ENCODE measurements at places on chromosomes 7 and 10. TPM values are rescaled to one million over a fixed set of nuclear protein-coding genes. Genes with fewer than 3 reads are reported as not detected.
A peak's percentile ranks its signal among the peaks of the same experiment; 100 is the strongest.

- DNase-seq: no peak
- no peak overlapping the region for H3K27ac ChIP-seq
- no peaks in the 10 kb centered on the region for H3K4me1 ChIP-seq
- no peak overlapping the region for H3K4me3 ChIP-seq
- no peaks in the 10 kb centered on the region for H3K36me3 ChIP-seq
Measured at GRCh38 chr10:58967551-58968388, 208.7 kb upstream of the PHYHIPL start.

The CPVL gene
- 2.1 TPM for total RNA-seq

DNA sequence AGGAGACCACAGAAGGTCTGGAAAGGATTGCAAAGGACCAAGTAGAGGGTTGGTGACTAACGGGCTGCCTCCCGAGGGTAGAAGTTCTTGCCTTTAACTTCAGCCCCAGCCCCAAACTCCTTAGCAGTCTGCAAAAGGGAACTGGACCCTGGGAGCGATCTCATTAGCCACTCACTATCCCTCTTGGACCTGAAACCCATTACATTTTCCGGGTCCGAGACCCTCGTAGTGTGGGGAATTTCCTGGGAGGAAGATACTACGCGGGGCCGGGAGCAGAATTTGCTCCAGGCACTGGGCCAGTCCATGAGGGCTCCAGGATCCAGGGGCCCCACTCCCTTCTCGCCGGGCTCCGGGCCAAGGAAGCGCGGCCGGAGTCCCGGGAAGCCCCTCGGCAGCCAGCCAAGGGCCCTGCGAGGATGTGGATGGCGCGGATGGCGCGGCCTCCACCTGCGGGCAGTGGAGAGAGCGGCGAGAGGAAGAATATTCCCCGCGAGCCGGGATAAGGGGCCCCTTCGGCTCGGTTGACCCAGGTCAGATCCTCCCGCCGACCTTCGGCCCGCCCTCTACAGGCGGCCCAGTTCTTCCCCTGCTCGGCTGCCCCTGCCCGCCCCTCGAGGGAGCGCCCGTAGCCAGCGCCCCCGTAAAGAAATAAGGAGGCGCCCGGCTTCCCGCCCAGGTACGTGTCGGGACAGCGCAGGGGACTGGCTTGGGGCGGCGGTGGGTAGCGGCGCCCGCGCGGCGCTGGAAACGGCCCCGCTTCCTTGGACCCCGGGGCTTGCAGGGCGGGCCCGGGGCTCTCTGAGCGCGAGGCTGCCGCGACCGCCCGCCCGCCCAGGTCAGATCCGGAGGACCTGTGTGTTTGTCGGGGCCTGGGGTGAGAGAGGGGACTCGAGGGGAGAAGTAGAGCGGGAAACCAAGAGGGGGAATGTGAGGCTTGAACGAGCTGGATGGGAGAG is at the start of gene MYO3A:
Gene MYO3A (plus strand): TSS at position 577 of the 956 bp plus-strand sequence. CDS start 17,882 bp downstream, outside the sequence.
- no peak within 1 kb of the TSS for H3K27ac ChIP-seq
- H3K36me3 ChIP-seq: no peaks in the 10 kb centered on the region
- H3K4me1 ChIP-seq: no peaks in the 10 kb centered on the region
- DNase-seq: no peak

- no peak for DNase-seq
- H3K4me3 ChIP-seq: no peak overlapping the region
- no peak overlapping the region for H3K27ac ChIP-seq
- H3K27me3 ChIP-seq: no peaks in the 10 kb centered on the region
Measured at GRCh38 chr7:46764100-46764936, 817.6 kb downstream of the TNS3 start.

The TSPAN15 gene
- total RNA-seq: 9.0 TPM

The CFAP58 gene
- 0.58 TPM for total RNA-seq

- peaks cover 95% of the 10 kb centered on the region for H3K36me3 ChIP-seq
- no peak for DNase-seq
- no peak overlapping the region for H3K4me3 ChIP-seq
- peaks cover 29% of the 10 kb centered on the region for H3K4me1 ChIP-seq
- no peak overlapping the region for H3K27ac ChIP-seq
Measured at GRCh38 chr10:6461961-6462360, 118.1 kb downstream of the PRKCQ start.

GRCh38 chr7:111027396-111027795 is 63.5 kb upstream of the LRRN3 start:
- DNase-seq: no peak
- no peaks in the 10 kb centered on the region for H3K27me3 ChIP-seq
- H3K27ac ChIP-seq: peak overlapping the region; percentile 83
- H3K4me1 ChIP-seq: peaks cover 66% of the 10 kb centered on the region
- H3K36me3 ChIP-seq: peaks cover 11% of the 10 kb centered on the region
- peak overlapping the region; percentile 27 for H3K4me3 ChIP-seq

The DLX6 gene
- not detected for total RNA-seq

- H3K27ac ChIP-seq: no peak overlapping the region
- H3K4me1 ChIP-seq: peaks cover 4% of the 10 kb centered on the region
- peaks cover 74% of the 10 kb centered on the region for H3K36me3 ChIP-seq
- DNase-seq: no peak
- no peak overlapping the region for H3K4me3 ChIP-seq
Measured at GRCh38 chr7:92115821-92116220, 18.5 kb downstream of the CYP51A1 start.
